ENCODE measurements at places on chromosomes 4 and X. TPM values are rescaled to one million over a fixed set of nuclear protein-coding genes. Genes with fewer than 3 reads are reported as not detected.

DNA sequence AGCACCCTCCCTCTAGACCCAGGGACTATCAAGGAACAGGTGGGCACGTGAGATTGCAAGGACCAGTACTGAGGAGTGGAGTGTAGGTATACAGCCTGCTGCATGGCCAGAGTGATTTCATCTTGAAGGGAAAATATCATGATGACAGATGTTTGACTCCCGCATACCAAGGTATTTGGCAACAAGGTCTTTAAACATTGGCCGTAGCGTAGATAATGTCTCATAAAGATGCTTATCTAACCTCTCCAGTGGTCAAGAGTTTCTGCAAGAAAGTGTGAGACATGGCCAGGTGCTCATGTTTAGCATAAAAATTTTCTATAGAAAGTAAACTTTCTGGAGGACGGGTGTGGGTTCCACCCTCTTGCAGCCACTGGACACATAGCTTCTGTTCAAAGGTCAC lies 18.7 kb upstream of the ZNF630 start:
- H3K4me1 ChIP-seq: no peaks in the 10 kb centered on the region
- DNase-seq: no peak
- H3K36me3 ChIP-seq: no peaks in the 10 kb centered on the region
- H3K27me3 ChIP-seq: no peaks in the 10 kb centered on the region

Gene MGAT4D
- not detected for total RNA-seq

Gene SOX3
- total RNA-seq: not detected

Gene HELT
- not detected for total RNA-seq

DNA sequence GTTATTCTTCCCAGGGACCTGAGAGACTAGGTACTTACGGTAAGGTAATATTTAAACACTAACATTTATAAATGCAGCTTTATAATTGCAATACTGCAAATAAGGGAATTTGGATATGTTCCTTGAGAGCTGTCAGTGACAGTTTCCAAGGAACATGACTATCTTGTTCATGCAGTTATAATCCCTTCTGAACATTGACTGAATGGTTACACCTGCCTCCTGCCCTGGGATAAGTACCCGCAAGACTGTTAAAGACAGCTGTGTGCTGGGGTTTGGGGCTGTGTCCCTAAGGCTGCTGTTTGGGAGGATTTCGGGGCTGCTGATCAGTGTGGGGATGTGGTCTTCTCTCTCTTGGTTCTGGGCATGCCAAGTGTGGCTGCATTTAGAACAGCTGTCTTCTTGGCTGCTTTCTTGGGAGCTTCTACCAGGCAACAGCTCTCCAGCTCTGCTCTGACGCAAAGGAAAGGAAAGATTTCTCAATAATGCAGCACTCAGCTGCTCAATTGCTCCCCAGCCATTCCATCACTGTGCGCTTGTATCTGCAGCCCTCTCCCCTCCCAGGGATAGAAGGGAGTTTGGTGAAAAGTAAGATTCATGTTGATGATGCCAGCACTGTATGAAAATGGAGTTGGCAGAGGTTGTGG lies 298.8 kb upstream of the TAPT1 start:
- H3K27ac ChIP-seq: no peak overlapping the region
- H3K4me1 ChIP-seq: no peaks in the 10 kb centered on the region

DNA sequence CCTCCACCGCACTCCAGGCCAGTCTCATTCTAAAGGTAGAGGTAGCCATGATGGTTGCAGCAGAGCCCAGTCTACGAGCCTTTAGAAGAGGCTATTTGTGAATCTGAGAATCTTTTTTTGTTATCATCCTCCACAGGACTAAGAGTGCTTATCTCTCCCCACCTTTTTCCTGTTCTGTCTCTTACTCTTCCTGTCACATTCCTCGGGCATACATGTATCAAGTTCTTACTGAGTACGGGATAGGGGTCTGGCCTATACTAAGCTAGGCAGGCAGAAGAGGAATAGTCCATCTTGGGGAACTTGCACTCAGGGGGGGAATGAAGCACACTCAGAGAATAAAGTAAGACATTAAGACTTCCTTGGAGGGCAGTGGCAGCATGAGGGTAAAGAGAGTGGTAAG lies 25.7 kb downstream of the LAS1L start:
- no peak overlapping the region for H3K27ac ChIP-seq
- no peak overlapping the region for H3K4me3 ChIP-seq
- no peaks in the 10 kb centered on the region for H3K27me3 ChIP-seq
- no peak for DNase-seq
- no peaks in the 10 kb centered on the region for H3K4me1 ChIP-seq

- no peaks in the 10 kb centered on the region for H3K4me1 ChIP-seq
- H3K27ac ChIP-seq: no peak overlapping the region
- no peak overlapping the region for H3K4me3 ChIP-seq
- no peaks in the 10 kb centered on the region for H3K27me3 ChIP-seq
- H3K36me3 ChIP-seq: no peaks in the 10 kb centered on the region
Measured at GRCh38 chrX:105226499-105226898, 6.0 kb upstream of the TEX13A start.

Gene ADH5
- total RNA-seq: 64.3 TPM

DNA sequence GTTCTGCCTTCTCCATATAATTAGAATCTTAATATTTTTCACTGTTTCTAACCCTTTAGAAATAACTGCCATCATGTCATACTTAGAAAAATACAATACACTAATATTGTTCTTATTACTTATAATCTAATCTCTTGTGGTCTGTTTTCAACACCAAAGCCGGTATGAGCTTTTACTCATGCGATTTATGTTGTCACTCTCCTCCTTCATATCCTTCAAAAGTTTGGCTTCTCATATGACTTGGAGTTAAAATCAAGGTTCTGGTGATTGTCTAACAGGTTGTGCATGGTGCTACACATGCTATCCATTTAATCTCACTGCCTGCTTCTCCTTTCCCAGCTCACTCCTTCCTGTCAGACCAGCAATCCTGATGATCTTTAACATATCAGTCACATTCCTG lies 1392.9 kb downstream of the ARAP2 start:
- no peak overlapping the region for H3K27ac ChIP-seq
- H3K4me1 ChIP-seq: no peaks in the 10 kb centered on the region
- H3K27me3 ChIP-seq: no peaks in the 10 kb centered on the region

Gene TCEAL9
- 13.2 TPM for total RNA-seq

Gene RNF150
- total RNA-seq: not detected

Gene GABRG1
- total RNA-seq: not detected

Gene ZBTB49
- total RNA-seq: 7.1 TPM
